ENCODE measurements at places on chromosomes 1 and 21.
A peak's percentile ranks its signal among the peaks of the same experiment; 100 is the strongest.

- no peaks in the 10 kb centered on the region for H3K4me1 ChIP-seq
- no peak for DNase-seq
- H3K27me3 ChIP-seq: no peaks in the 10 kb centered on the region
- H3K4me3 ChIP-seq: no peak overlapping the region
These were observed 85.5 kb upstream of the CACNA1E start for GRCh38 chr1:181397845-181398244.

GRCh38 chr1:85582687-85583591 is 2.4 kb downstream of the CCN1 start:
- no peak overlapping the region for H3K27ac ChIP-seq
- H3K4me3 ChIP-seq: no peak overlapping the region
- no peak for DNase-seq
- no peaks in the 10 kb centered on the region for H3K36me3 ChIP-seq

DNA sequence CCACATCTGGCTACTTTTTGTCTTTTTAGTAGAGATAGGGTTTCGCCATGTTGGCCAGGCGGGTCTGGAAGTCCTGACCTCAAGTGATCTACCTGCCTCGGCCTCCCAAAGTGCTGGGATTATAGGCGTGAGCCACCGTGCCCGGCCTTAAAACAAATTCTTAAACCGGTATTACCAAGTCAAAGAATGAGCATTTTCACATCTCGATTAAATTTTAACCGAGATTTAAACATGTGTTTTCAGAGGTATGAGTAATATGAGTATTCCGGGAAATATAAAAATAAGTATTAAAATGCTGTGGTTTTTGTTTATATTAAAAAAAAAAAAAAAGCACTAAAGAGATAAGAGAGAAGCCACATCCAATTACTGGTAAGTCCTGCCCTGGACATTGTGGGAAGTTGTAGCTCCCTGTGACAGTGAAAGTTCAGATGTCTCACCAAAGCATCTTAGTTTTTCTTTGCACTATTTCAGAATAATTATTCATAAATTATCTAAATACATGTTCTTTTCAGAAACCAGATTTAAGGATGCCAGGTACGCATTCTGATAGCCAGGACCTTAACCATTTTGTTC is 24.9 kb downstream of the ZNF281 start:
- DNase-seq: no peak
- no peak overlapping the region for H3K4me3 ChIP-seq
- no peaks in the 10 kb centered on the region for H3K4me1 ChIP-seq
- H3K36me3 ChIP-seq: no peaks in the 10 kb centered on the region
- H3K27me3 ChIP-seq: no peaks in the 10 kb centered on the region
- no peak overlapping the region for H3K27ac ChIP-seq

GRCh38 chr1:209634005-209634737 is 18.1 kb downstream of the LAMB3 start:
- H3K4me1 ChIP-seq: no peaks in the 10 kb centered on the region
- no peak overlapping the region for H3K4me3 ChIP-seq
- DNase-seq: no peak

DNA sequence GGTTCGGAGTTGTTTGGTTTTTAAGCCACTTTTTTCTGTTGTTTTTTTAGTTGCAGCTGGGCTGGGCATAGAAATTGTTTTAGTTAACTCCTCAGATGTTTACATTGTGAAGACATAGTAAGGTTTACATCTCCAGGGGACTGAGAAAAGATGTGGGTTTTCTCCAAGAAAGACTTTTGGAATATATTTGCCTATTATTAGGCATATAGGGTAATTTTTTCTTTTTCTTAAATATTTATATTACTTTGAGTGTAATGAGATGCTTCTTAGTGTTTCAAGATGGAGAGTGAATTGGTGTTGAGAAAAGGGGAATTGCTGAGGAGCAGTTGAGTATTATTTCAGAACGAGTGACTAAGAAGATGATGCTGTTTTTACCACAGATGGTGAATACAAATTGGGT is 26.6 kb upstream of the PIGK start:
- H3K36me3 ChIP-seq: no peaks in the 10 kb centered on the region
- DNase-seq: no peak
- H3K27me3 ChIP-seq: no peaks in the 10 kb centered on the region
- no peak overlapping the region for H3K27ac ChIP-seq

GRCh38 chr1:176932114-176933104 is 232.1 kb downstream of the ASTN1 start:
- H3K27ac ChIP-seq: no peak overlapping the region
- H3K4me1 ChIP-seq: no peaks in the 10 kb centered on the region
- DNase-seq: no peak
- H3K4me3 ChIP-seq: no peak overlapping the region
- no peaks in the 10 kb centered on the region for H3K36me3 ChIP-seq

GRCh38 chr1:8427493-8427892 is 109.6 kb downstream of the SLC45A1 start:
- no peaks in the 10 kb centered on the region for H3K36me3 ChIP-seq
- no peaks in the 10 kb centered on the region for H3K27me3 ChIP-seq
- DNase-seq: no peak

- H3K4me1 ChIP-seq: no peaks in the 10 kb centered on the region
- H3K27me3 ChIP-seq: no peaks in the 10 kb centered on the region
- no peak overlapping the region for H3K27ac ChIP-seq
- no peak for DNase-seq
- no peaks in the 10 kb centered on the region for H3K36me3 ChIP-seq
These were observed 1.3 kb downstream of the KMO start for GRCh38 chr1:241533326-241534115.

- no peak for DNase-seq
- no peaks in the 10 kb centered on the region for H3K27me3 ChIP-seq
- H3K36me3 ChIP-seq: no peaks in the 10 kb centered on the region
- H3K27ac ChIP-seq: no peak overlapping the region
- H3K4me1 ChIP-seq: no peaks in the 10 kb centered on the region
These were observed 1438.4 kb upstream of the B3GALT2 start for GRCh38 chr1:194624833-194625232.

GRCh38 chr1:206833106-206833680 is 32.2 kb upstream of the IL20 start:
- H3K27ac ChIP-seq: no peak overlapping the region
- no peak for DNase-seq
- H3K27me3 ChIP-seq: no peaks in the 10 kb centered on the region
- no peaks in the 10 kb centered on the region for H3K36me3 ChIP-seq
- H3K4me3 ChIP-seq: no peak overlapping the region

DNA sequence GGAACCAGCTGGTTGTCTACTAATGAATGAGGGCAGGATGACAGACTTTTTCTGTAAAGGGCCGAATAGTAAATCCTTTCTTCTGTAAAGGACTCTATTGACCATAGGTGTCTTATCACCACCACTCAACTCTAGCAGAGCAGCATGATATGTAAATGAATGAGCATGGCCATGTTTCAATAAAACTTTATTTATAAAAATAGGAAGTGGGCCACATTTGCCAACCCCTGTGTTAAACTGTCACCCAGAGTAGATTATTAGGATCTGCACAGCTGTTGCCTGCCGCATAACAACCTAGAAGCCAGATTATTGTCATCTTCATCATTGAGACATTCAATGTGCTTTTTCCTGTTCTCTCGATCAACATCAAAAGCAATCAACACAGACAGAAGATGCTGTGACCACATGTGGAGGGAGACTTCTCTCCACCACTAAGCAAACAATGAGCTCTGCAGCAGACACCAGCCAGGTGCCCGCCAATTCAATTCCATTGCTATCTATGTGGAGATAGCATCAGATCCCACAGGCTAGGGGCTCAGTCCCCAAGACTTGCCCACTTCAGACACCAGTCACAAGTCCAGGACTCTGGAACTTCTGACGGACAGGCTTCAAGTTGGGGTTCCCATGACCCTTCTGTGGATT is 6.8 kb upstream of the EFHD2 start:
- H3K4me1 ChIP-seq: no peaks in the 10 kb centered on the region
- no peaks in the 10 kb centered on the region for H3K36me3 ChIP-seq
- DNase-seq: no peak
- no peaks in the 10 kb centered on the region for H3K27me3 ChIP-seq
- no peak overlapping the region for H3K4me3 ChIP-seq

GRCh38 chr1:206116873-206117150 is 376 bp downstream of the AVPR1B start:
- no peaks in the 10 kb centered on the region for H3K27me3 ChIP-seq
- peaks cover 9% of the 10 kb centered on the region for H3K4me1 ChIP-seq
- no peaks in the 10 kb centered on the region for H3K36me3 ChIP-seq
- no peak overlapping the region for H3K27ac ChIP-seq

- no peak overlapping the region for H3K4me3 ChIP-seq
- no peak overlapping the region for H3K27ac ChIP-seq
- H3K4me1 ChIP-seq: peaks cover 20% of the 10 kb centered on the region
- DNase-seq: no peak
- no peaks in the 10 kb centered on the region for H3K27me3 ChIP-seq
These were observed 8.4 kb downstream of the TRAF5 start for GRCh38 chr1:211334986-211335385.

DNA sequence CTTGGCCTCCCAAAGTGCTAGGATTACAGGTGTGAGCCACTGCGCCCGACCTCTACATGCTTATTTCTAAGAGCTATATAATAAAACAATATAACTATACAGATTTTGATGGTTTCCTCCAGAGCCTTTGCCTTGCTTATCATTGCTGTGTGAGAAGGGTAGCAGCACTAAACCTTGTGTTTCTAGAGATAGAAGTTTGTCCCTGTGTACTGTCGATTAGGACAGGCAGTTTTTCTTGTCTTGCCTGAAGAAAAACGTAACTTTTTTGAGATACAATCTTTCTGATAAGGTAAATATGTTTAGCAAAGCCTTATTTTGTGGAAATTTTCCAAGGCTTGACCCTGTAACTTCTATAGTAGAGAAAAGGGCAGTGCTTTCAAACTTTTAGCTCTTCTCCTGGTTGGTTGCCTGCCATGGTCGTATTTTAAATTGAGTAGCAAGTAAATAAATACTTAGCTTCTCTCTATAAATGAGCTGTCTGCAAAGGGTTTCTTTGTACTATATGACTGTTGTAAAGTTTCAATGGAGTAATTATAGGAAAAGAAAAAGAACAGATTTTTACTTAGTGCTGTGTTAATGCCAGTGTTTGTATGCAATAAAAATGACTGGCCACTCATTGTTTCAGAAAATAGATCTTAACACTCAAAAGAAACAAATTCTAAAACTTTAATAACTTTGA is 86.4 kb upstream of the CACYBP start:
- no peak overlapping the region for H3K27ac ChIP-seq
- no peaks in the 10 kb centered on the region for H3K27me3 ChIP-seq
- H3K4me3 ChIP-seq: no peak overlapping the region
- no peaks in the 10 kb centered on the region for H3K36me3 ChIP-seq
- DNase-seq: no peak

DNA sequence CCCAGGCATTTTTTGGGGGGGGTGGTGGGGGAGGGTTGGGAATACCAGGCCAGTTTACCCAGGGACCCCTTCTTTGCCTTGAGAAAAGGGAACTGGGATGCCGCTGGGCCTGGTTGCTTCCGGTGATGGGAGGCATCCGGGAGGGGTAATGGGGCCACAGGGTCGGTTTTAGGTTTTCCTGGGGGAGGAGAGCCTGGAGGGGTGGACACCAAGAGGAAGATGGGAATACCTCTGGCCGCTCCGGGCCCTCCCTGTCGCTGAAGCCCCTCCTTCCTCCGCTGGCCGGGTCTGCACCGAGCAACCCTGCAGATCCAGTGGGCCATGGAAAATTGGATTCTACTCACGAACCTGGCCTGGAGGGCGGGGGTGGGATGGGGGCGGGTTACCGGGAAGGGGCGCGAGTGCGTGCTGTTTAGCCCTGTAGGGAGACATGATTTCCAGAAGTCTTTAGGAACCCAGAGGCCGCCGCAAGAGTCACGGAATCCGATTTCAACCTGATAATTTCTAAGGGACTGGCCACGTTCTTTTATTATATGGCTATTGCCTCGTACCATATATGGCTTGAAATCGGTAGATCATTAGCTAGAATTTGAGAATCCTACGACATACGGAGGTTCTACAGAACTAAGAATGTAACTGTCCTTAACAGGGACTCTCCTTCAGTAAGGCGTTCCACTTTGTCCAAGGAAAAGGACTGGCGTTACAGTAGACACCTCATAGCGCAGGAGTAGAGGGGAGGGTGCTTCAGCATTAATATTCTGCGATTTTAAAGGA is 749 bp downstream of the AKIRIN1 start:
- H3K36me3 ChIP-seq: no peaks in the 10 kb centered on the region
- peak overlapping the region; percentile 98 for H3K4me3 ChIP-seq
- peak; percentile 43 for DNase-seq
- peaks cover 24% of the 10 kb centered on the region for H3K4me1 ChIP-seq
- no peaks in the 10 kb centered on the region for H3K27me3 ChIP-seq
- peak overlapping the region; percentile 88 for H3K27ac ChIP-seq

- H3K27me3 ChIP-seq: no peaks in the 10 kb centered on the region
- no peak overlapping the region for H3K4me3 ChIP-seq
- H3K27ac ChIP-seq: no peak overlapping the region
- DNase-seq: no peak
- H3K4me1 ChIP-seq: no peaks in the 10 kb centered on the region
These were observed 52.7 kb upstream of the COA6 start for GRCh38 chr1:234320549-234320948.

- no peaks in the 10 kb centered on the region for H3K36me3 ChIP-seq
- no peaks in the 10 kb centered on the region for H3K4me1 ChIP-seq
- no peak overlapping the region for H3K27ac ChIP-seq
- H3K27me3 ChIP-seq: no peaks in the 10 kb centered on the region
- no peak for DNase-seq
- H3K4me3 ChIP-seq: no peak overlapping the region
These were observed 54.1 kb upstream of the ID3 start for GRCh38 chr1:23613191-23614031.

- no peak for DNase-seq
- H3K27ac ChIP-seq: no peak overlapping the region
- no peaks in the 10 kb centered on the region for H3K36me3 ChIP-seq
These were observed 49.7 kb downstream of the LRRC8C start for GRCh38 chr1:89682611-89683010.

- no peak overlapping the region for H3K4me3 ChIP-seq
- no peaks in the 10 kb centered on the region for H3K36me3 ChIP-seq
- H3K27me3 ChIP-seq: no peaks in the 10 kb centered on the region
- no peak for DNase-seq
These were observed 48.5 kb upstream of the LRRN2 start for GRCh38 chr1:204733869-204734596.

DNA sequence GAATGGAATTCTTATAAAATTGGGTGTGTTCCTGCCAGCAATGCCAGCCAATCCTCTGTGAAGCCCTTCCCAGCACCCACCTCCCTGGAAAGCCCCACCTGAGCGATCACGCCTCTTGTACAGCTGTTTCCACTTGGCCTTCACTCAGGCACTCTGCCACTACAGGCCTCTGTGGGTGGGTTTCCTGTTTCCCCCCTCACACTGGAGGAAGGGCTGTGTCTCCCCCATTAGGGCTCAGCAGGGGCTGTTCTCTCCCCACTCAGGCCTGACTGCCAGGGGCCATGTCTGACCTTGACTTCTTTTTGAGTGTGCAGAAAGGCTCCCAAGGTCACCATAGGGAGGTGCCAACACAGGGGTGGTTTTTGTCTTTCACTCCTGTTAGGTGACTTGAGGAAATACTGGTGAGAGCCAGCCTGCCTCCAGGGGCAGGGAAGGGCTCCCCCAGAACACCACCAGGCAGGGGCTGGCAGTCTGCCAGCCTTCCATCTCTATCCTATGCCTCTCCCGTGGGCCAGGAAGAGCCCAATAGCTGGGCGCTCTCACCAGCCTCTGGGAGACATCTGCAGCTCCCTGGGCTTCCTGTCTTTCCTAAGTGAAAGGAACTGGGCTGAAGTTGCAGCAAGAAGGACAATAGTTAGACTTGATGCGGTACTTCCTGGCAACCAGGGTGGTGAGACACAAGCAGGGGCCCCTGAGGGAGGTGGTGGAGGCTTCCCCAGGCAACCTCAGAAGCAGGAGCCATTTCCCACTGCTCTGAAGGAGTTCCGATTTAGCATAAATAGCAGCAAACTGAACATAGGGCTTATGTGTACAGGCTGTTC is 49.1 kb downstream of the ELK4 start:
- H3K27ac ChIP-seq: no peak overlapping the region
- H3K27me3 ChIP-seq: no peaks in the 10 kb centered on the region
- peaks cover 8% of the 10 kb centered on the region for H3K4me1 ChIP-seq

Data from testis (tissue), 5 donors.